Skin of body (tissue), 3 donors: ENCODE measurements at places on chromosomes 6 and 20.

DNA sequence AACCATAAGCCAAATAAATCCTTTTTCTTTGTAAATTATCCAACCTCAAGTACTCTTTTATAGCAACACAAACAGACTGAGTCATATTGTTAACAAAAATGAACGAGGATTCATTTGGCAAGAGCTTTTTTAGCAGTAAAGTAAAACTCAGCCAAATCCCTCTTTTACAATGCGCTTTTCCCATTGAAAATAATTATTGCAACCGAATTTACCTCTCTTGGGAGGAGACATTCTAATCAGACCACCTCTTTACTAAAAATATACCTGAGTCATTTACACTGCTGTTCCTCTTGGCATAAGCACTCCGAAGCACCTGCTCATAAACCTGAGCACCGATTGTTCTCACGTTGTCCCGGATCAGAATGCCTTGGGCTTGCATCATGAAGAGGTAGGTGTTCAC lies 57.4 kb downstream of the B4GALT5 start:
- DNase-seq = no peak

DNA sequence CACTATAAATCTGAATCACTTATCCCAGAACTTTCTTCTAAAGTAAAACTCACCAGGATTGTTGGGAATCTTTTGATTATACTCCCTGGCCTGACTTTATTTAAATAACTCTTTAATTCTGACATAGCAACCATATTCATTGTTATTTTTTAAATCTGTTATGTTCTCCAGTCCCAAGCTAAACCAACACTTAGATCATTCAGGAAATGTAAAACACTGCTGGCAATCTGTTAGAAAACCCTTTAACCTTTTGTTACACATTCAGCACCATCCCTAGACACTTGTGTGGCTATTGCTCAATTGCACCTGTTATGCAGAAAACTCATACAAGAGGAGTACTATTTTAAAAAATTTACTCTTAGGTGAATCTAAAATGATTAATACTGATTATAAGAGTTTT lies 101.8 kb upstream of the NHSL1 start:
- no peak for DNase-seq

- DNase-seq = no peak
These were observed 36.1 kb downstream of the SMPDL3A start for GRCh38 chr6:122825163-122825562.

DNA sequence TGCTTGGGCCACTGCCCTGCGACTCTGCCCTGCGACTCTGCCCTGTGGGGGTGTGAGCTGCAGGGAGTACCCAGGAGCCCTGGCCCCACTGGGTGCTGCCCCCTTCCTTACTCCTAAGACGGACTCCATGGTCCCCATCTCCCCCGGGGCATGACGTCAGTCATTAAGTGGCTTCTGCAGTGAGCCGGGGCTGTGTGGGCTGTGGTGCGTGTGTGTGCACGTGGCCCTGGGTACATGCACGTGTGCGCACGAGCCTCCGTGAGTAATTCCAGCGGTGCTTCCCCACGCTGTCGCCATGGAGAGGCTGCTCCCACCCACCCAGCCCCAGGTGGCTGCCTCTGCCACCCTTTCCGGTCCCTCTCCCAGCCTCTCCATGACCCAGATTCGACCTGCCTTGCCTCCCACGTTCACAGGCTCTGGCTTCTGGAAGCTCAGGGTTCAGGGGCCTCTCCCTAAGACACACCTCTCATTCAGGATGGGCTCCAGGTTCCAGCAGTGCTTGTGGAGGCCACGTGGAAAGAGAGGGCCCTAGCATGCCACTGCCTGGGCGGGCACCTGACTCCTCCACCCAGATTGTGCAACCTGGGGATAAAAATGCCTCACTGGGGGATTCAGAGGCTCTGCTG lies 88.3 kb downstream of the DLGAP4 start:
- no peak for DNase-seq

DNA sequence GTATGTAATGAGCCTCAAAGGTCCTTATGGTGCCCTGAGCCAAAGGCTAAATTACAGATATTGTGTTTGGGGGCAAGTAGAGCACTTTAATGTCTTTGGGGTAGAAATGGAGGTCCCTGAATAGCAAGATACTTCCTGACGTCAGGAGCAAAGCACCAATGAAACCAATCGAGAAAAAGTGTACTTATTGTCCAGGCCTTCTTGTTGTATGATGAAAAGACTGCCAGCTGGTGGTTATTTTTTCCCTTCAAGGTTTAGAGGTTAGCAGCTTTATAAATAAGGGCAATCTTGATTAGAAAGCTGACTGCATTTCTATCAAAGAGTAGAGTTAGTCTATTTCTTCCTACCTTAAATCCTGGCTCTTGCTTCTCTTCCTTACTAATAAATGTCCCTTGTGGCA lies 76.1 kb upstream of the HSF2 start:
- no peak for DNase-seq

GRCh38 chr6:14944593-14944992 lies 301.3 kb upstream of the JARID2 start:
- DNase-seq = no peak

- DNase-seq = no peak
These were observed 15.8 kb downstream of the KCNQ2 start for GRCh38 chr20:63456429-63457284.

DNA sequence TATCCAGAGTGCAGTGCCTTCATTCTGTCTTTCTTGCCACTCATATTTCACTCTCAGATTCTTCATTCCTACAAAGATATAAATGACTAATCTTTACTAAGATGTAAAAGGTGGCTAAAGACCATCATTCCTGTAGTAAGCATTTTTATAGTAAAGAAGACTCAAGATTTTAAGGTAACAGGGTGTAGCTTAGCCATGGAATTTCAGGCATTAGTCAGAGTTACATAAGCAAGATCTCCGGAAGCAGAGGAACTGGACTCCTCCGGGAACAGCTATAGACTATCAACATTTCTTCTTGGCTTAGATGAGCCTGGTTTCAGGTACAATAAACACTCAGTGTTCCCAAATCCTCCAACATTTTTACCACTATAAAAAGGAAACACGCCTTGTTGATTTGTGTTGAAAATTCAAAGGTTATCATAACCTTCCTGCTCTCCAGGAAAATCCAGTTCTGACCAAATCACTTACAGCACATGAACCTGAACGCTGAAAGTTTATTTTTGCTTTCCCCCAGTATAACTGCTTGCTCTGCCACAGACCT lies 23.7 kb downstream of the SERPINB1 start:
- no peak for DNase-seq

DNA sequence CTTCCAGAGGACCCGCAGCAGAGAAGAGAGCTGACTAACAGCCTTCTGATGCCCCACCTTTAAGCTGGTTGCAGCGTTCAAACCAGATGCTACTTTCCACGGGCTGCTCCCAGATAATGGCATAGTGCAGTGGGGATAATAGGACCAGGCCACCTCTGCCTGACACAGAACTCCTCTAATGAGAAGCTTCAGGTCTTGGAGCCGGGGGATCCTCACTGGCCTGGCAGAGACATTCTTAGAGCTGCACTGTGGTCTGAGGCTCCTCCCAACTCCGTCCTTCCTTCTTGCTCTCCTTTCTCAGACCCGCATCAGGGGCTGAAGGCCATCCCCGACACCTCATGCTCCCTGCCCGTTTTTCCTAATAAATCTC lies 206.6 kb upstream of the MARCKS start:
- DNase-seq = no peak
